Right lung (tissue), 10 donors: ENCODE measurements at places on chromosomes 12 and 14. TPM values are rescaled to one million over a fixed set of nuclear protein-coding genes. Genes with fewer than 3 reads are reported as not detected.

AQP6 gene
- 0.31 TPM for polyA plus RNA-seq

EPYC gene
- polyA plus RNA-seq, result not detected

ANO4 gene
- 5.7 TPM for polyA plus RNA-seq

ART4 gene
- 0.28 TPM for polyA plus RNA-seq

LTB4R2 gene
- polyA plus RNA-seq, result 4.5 TPM

FRS2 gene
- 60.8 TPM for polyA plus RNA-seq

PMEL gene
- 2.5 TPM for polyA plus RNA-seq

CCDC175 gene
- polyA plus RNA-seq, result 1.2 TPM

FAM90A1 gene
- polyA plus RNA-seq, result 3.6 TPM
